ENCODE measurements at places on chromosomes 2 and 18. TPM values are rescaled to one million over a fixed set of nuclear protein-coding genes. Genes with fewer than 3 reads are reported as not detected.

IL1F10 gene
- total RNA-seq = not detected

GRCh38 chr2:193520709-193521458, 1326.2 kb upstream of the TMEFF2 start:
- DNase-seq = no peak

GRCh38 chr2:227402959-227403358, 15.2 kb upstream of the SCYGR1 start:
- DNase-seq = no peak

DNA sequence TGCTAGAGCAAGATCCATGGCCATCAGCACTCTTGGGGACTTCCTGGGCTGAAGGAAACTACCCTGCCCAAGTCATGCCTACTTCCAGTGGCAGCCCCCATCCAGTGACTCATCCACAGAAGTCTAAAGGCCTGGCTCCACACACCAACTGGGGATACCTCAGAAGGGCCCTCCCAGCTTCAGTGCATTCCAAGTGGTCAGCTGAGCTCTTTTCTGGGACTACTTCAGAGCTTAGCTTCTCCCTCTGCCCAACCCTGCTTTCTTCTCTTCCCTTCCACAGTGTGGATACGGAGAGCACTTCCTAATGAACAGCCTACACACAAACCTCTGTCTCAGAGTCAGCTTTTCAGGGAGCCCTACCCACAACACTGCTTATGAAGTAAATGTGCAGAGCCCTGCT, 66.5 kb downstream of the CLHC1 start:
- DNase-seq = no peak

DCC gene
- total RNA-seq = 0.03 TPM

GRCh38 chr18:9210966-9211365, 74.4 kb downstream of the ANKRD12 start:
- DNase-seq = no peak

DNA sequence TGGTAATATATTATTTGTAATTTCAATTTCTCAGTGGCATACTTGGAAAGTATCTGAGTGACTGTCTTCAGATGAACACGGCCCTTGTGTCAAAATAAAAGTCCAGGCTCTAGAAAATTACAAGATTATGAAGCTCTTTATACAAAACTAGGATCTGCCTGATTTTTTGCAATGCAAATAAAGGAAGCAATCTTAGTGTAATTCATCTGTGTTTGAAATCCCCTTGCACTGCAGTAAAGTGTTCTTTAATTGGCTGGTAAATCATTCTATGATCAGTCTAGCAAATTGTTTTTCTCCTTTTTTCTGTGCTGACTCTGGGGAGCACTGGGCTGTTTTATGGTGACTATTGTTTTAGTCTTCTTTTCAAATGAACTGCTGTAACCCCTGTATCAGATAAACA, 1039.0 kb downstream of the SOCS6 start:
- no peak for DNase-seq

NEB gene
- total RNA-seq = 30.5 TPM

UGT1A1 gene
- total RNA-seq = not detected

DNA sequence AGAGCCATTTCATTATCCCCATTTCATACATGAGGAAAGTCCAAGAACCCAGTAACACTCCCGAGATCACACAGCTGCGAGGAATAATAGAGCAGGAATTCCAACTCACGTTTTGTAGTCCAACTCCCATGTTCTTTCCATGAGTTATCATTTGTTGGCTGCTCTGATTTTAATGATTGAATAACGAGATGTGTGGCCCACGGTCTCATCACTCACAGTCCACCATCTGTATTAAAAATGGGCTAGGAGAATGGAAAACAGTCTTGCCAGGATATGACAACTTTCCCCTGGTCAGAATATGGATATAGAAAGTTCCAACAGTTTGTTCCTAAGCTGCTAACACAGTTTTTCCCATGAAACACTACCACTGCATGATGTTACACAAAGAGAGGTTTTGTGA, 147.5 kb downstream of the METTL4 start:
- no peak for DNase-seq

GRCh38 chr2:211545582-211545981, 989.2 kb downstream of the CPS1 start:
- DNase-seq = no peak

- no peak for DNase-seq
Measured at GRCh38 chr2:154700136-154700535, 1.6 kb downstream of the KCNJ3 start.

SLC66A3 gene
- total RNA-seq = 14.3 TPM

- no peak for DNase-seq
Measured at GRCh38 chr2:228372212-228372611, 190.7 kb upstream of the SPHKAP start.

- no peak for DNase-seq
Measured at GRCh38 chr2:64950226-64951160, 38.7 kb upstream of the SLC1A4 start.

KRTCAP3 gene
- total RNA-seq = not detected

- DNase-seq = no peak
Measured at GRCh38 chr2:84389794-84390193, 69.3 kb downstream of the SUCLG1 start.

DNA sequence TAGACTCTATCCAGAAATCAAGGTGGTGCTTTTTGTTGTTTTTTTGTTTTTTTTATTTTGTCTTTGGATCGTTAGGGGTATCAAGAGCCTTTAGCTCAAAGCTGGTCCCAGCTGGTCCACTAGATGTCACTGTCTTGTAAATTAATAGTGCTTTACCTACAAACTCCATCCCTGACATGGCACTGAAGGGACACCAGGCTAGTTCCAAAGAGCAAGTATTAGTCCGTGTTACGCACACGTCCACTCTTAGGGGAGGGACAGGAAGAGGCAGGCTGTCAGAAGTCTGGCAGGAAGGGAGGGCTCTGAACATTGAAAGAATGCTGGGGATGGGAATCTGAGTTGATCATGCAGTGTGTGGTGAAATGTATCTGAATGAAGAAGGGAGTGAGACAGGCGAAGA, 85.9 kb upstream of the CCBE1 start:
- DNase-seq = no peak

GRCh38 chr18:27954226-27954625, 222.7 kb downstream of the CDH2 start:
- no peak for DNase-seq

GRCh38 chr2:86003967-86004366, 101.7 kb downstream of the POLR1A start:
- DNase-seq = no peak

DNA sequence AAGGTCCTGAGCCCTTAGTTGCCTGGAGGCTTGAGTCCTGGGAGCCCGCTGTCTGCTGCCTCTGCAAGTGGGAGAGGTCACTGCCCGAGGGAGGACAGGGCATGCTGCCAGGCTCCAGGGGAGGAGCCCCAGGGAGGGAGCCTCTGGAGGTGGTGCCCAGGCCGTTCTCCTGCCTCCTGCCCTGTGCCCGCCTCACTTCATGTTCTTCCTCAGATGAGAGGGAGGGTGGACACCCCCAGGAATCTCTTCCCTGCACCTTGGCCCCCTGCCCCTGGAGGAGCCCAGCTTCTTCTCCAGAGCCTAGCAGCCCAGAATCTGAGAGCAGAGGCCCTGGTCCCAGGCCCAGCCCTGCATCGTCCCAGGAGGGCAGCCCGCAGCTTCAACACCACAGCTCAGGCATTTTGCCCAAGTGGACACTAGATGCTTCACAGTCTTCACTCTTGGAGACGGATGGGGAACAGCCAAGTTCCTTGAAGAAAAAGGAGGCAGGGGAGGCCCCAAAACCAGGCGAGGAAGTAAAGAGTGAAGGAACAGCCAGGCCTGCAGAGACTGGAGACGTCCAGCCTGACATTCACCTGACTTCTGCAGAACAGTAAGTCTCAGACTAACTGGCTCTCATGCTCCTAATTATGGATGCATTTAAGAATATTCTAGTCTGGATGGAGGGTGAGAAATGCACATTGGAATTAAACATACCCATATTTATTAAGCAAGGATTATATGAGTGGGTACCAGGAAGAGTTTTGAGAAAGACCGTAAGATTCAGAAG, 12.1 kb downstream of the PSD4 start:
- DNase-seq = no peak

POTEF gene
- not detected for total RNA-seq

DNA sequence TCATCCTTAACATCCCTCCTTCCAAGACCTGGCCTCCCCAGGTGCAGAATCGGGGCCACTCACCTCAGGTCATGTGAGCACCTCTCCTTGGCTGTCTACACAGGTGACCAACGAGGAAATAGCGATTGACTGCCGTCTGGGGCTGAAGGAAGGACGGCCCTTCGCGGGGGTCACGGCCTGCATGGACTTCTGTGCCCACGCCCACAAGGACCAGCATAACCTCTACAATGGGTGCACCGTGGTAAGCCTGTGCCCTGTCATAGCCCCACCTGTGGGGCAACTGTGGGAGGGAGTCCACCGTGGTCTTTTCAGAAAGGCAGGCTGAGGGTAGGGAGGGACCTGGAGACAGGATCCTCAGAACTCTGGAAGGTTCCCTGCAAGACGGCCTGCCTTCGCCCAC, 54.3 kb downstream of the BOLA3 start:
- no peak for DNase-seq

HOXD13 gene
- not detected for total RNA-seq

GRCh38 chr2:107811411-107811810, 15.3 kb upstream of the RGPD4 start:
- DNase-seq = no peak

- DNase-seq = no peak
Measured at GRCh38 chr2:206105541-206105940, 19.6 kb upstream of the INO80D start.

MAL gene
- 5.8 TPM for total RNA-seq

CD302 gene
- 31.4 TPM for total RNA-seq

ALPI gene
- not detected for total RNA-seq

GATA6 gene
- 43.9 TPM for total RNA-seq

DNA sequence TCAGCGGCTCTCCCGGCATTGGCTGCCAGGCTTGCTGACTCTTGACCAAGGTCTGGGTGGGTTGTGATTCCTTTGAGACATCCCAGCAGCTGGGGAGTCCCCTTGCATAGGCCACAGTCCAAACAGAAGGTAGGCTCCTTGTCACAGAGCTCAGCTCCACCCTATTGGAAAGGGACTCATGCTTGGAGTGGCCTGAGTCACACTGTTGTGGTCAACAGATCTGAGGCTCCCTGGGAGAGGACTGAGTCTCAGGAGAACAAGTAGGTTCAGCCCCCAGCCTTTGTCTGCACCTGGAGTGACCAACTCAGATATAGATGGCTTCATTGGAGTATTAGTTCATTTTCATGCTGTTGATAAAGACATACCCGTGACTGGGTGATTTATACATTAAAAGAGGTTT, 32.1 kb upstream of the SH3BP4 start:
- no peak for DNase-seq

DNA sequence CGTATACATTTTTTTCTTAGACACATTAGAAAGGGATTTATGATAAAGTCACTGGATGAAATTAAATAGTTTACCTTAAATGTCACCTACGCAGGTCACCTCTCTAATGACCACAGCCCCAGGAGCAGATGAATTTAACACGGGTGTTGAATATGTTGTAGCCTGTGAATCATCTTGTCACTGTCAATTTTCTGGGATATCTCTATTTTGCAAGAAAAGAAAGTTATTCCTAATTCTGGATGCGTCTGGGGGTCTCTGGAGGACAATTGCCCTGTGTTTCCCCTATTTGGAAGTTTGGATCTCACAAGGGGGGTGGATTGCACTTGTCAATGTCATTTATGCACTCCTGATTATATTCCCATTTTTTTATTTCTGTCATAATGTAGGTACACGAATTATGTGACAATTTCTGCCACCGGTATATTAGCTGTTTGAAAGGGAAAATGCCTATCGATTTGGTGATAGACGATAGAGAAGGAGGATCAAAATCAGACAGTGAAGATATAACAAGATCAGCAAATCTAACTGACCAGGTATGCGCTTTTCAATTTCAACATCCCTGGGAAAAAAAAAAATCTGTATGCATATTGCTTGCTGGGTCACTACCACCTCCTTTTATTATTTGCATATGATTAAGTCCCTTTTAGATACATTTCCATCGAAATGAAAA, 7.7 kb downstream of the MEIS1 start:
- DNase-seq = no peak

GRCh38 chr2:195563857-195564512, 93.0 kb upstream of the SLC39A10 start:
- no peak for DNase-seq

CTAGE1 gene
- not detected for total RNA-seq

- no peak for DNase-seq
Measured at GRCh38 chr18:10410472-10411308, 43.7 kb upstream of the APCDD1 start.

- DNase-seq = no peak
Measured at GRCh38 chr2:190343089-190343535, 277 bp upstream of the INPP1 start.

DNA sequence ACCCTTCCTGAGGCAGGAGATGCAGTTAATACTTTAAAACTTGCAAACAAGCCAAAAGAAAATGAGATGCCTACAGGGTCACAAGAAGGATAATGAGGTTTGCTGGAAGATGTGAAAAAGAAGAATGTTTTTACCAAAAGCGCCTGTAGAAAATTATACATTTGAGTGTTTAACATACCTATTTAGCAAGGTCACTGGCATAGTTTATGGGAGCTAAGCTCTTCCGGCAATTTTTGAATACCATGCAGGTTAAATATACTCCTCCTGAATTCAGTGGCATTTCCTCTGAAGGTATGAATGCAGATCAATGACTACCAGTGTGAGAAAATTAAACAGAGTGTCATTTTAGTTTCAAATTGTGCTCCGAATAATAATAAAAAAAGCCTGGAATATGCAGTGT, 21.2 kb upstream of the MAP3K20 start:
- DNase-seq = no peak

All from left cardiac atrium (tissue), 4 donors.